ENCODE measurements at places on chromosomes 1 and 21.

- no peak for DNase-seq
Observed at GRCh38 chr1:26373789-26374188, 1.2 kb upstream of the ZNF683 start.

DNA sequence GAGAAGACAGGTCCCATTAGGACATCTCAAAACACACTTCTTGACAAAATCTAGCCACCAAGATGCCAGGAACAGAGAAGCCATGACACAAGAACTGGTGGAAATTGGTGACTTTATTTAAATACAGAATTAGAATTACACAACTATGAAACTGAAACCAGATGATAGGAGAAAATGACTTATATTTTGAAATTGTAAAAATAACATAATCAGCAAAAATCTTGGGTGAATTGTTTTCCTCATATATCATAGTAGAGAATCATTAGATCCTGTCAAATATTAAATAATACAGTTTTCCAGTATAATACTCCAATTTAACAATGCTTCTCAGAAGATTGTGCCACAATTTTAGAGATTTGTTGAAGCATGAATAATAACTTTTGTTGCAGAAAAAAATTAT lies 81.5 kb upstream of the MROH9 start:
- no peak for DNase-seq

GRCh38 chr1:55775007-55775406 lies 559.8 kb upstream of the USP24 start:
- no peak for DNase-seq

GRCh38 chr1:21568809-21569385 lies 59.7 kb downstream of the ALPL start:
- DNase-seq: peak; percentile 46

GRCh38 chr1:24558902-24559791 lies 3.3 kb downstream of the NCMAP start:
- peak; percentile 60 for DNase-seq

GRCh38 chr1:25109531-25109951 lies 122.8 kb downstream of the SYF2 start:
- no peak for DNase-seq

- DNase-seq: peak; percentile 70
Observed at GRCh38 chr1:54571326-54571725, 23.3 kb downstream of the ACOT11 start.

DNA sequence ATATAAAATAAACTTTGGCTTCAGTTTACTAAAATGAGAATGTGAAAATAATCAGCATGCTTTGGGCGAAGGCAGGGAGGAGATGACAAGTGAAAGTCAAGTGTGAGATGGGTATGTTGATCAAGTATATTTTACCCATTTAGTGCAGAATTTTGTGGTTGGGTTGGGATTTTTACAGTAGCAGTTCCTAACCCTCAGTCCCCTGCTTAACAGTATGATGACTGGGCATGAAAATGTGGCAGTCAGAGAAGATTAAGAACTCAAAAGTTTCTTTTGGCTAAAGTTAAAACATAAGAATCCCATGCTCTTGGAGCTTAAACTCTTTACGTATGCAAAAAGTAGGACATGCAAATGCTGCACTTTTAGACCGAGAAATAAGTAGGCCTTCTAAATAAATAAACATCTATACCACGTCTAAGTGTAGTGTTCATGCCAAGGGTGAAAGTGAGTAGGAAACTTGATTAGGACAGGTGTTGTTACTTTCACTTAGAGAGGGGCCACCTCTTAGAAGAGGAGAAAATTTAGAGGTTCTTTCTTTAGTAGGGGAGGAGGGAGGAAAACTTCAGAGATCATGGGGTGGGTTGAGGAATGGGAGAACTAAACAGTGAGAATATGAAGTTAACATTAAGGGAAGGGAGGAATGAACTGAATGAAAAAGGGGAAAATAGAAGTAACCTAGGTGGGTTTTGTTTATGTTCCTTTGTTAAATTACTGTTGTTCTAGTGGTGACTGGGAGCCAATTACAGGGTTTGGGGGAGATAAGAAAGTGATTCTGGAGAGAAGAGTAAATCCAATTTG lies 127.8 kb downstream of the OSBPL9 start:
- DNase-seq: no peak

- DNase-seq: no peak
Observed at GRCh38 chr21:41209016-41209619, 41.2 kb downstream of the BACE2 start.

DNA sequence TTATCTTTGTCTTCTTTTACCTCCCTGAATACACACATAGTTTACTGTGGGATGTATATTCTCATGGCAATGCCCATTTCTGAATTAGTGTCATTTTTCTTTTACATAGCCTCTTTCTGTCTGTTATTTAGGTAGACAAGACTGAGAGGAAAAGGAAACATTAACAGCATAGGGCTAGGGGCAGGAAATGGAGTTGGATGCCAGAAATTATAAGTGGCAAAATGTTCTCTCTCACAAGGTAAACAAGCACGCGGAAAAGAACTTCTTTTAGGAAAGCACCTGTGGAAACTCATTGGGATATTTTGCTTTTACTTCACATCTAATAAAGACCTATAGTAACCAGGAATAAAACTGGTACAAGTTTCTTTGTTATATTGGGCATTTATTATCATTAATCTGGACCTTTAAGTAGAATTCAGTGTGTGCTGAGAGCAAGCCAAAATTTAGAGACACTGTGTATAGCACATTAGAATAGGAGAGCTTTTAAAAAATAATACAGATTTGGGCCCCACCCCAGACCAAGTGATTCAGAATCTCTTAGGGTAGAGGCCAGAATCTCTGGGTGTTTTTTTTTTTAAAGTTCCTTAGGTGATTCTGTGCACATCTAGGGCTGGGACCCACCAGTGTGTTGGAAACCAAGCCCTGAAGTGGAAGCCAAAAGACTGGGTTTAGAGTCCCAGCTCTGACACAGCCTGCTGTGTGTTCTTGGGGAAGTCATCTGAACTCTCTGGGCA lies 32.7 kb downstream of the S100A10 start:
- no peak for DNase-seq

- peak; percentile 26 for DNase-seq
Observed at GRCh38 chr21:39096754-39097153, 86.5 kb downstream of the PSMG1 start.

GRCh38 chr1:21257431-21258135 lies 32.7 kb downstream of the ECE1 start:
- DNase-seq: no peak
